ENCODE measurements at places on chromosomes 4 and X. TPM values are rescaled to one million over a fixed set of nuclear protein-coding genes. Genes with fewer than 3 reads are reported as not detected.

Gene TNIP3
- polyA plus RNA-seq = 0.51 TPM

Gene CHIC2
- polyA plus RNA-seq = 32.1 TPM

Gene C4orf46
- 18.7 TPM for polyA plus RNA-seq

Gene SULT1B1
- polyA plus RNA-seq = 0.05 TPM

Gene PAK3
- polyA plus RNA-seq = 0.19 TPM

Gene GAGE1
- polyA plus RNA-seq = not detected

Gene SLC30A9
- polyA plus RNA-seq = 65.2 TPM

Gene PHOX2B
- not detected for polyA plus RNA-seq

Gene SLC7A11
- 9.6 TPM for polyA plus RNA-seq

Gene POLR2B
- 103 TPM for polyA plus RNA-seq

Gene TGIF2LX
- not detected for polyA plus RNA-seq

Gene MED14
- polyA plus RNA-seq = 31.3 TPM

Gene TEX13B
- polyA plus RNA-seq = not detected

Gene MYL5
- 9.6 TPM for polyA plus RNA-seq

Gene PAGE5
- not detected for polyA plus RNA-seq

Gene AMBN
- polyA plus RNA-seq = not detected

Gene SUPT20HL2
- not detected for polyA plus RNA-seq

Gene XAGE2
- not detected for polyA plus RNA-seq
